ENCODE measurements at places on chromosomes 5 and 9.

- DNase-seq = no peak
Observed at GRCh38 chr9:130323051-130323745, 57.6 kb downstream of the HMCN2 start.

- no peak for DNase-seq
Observed at GRCh38 chr9:137233143-137233980, 2.7 kb downstream of the SLC34A3 start.

GRCh38 chr5:140346348-140347221, at the start of gene HBEGF:
HBEGF (minus strand) TSS chr5:140346603; CDS start chr5:140346328, 275 bp downstream.
- DNase-seq = peak; percentile 50

- DNase-seq = no peak
Observed at GRCh38 chr5:6321078-6321477, 57.3 kb downstream of the MED10 start.

- DNase-seq = no peak
Observed at GRCh38 chr5:152462021-152462721, 57.1 kb upstream of the NMUR2 start.

DNA sequence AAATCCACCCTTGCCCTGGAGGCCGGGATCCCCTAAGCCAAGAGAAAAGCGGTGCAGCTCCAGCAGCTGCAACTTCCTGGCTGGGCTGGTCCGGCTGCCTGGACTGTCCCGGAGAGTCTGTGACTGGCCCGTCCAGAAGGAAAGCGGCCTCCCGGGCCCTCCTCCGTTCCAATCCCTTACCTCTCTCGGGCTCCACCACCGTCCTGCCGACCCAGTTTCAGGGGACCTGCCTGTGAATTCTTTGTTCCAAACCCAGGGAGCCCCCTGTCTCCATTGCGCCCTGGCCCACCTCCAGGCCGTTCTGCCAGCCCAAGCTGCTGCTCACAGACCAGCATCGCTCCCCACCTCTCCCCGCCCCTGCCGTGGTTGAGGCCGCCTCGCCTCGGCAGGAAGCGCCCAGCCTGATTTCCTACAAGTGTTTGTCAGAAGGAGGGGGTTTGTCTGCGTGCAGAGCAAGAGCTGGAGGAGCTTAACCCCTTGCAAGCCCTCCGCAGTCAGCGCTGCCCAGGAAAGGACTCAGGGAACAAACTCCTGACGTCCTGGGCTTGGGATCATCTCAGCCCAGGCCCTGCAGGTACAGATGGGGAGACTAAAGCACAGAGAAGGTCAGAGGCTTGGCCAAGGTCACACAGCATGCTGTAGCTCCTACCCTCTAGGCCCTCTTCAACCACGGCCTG, at the start of gene AKNA:
TSS of gene AKNA (minus strand) at position 303 of the 677 bp plus-strand sequence. CDS start 6,649 bp downstream, outside the sequence.
- DNase-seq = peak; percentile 60

GRCh38 chr9:122125509-122126330, 32.6 kb upstream of the TTLL11 start:
- no peak for DNase-seq

GRCh38 chr5:135005076-135005475, 29.0 kb downstream of the PITX1 start:
- DNase-seq = no peak

- no peak for DNase-seq
Observed at GRCh38 chr5:89542736-89543135, 659.8 kb upstream of the MEF2C start.

DNA sequence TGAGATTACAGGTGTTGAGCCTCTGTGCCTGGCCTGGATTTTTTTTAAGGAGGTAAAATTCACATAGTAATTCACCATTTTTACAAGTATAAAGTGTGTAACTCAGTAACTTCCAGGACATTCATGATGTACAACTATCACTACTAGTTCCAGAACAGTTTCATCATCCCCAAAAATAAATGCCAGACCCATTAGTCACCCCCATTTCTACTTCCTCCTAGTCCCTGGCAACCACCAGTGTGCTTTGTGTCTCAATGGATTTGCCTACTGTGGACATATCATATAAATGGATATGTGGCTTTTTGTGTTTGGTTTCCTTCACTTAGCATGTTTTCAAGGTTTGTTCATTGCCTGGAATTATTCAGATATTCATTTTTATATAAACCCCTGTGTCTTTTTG, 72.5 kb upstream of the PANK3 start:
- DNase-seq = peak; percentile 92

GRCh38 chr5:78738693-78739300, 90.2 kb upstream of the LHFPL2 start:
- DNase-seq = no peak

DNA sequence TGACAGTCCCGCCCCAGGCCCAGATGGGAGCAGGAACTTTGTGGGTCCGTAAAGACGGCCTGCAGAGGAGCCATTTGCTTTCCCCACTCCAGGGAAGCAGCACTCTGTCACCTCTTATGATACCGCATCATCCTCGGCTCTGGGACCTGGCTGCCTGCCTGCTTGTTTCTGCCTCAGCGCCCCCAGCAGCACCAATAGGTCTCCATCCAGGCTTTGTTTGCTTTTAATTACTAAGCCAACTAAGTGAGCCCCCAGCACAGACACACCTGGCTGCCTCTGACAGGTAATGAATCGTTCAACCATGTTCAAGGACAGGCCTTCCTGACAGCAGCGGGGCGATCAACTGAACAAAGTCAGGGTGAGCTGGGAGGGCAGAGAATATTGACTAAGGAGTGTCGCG, 141.4 kb downstream of the C5orf15 start:
- DNase-seq = no peak

DNA sequence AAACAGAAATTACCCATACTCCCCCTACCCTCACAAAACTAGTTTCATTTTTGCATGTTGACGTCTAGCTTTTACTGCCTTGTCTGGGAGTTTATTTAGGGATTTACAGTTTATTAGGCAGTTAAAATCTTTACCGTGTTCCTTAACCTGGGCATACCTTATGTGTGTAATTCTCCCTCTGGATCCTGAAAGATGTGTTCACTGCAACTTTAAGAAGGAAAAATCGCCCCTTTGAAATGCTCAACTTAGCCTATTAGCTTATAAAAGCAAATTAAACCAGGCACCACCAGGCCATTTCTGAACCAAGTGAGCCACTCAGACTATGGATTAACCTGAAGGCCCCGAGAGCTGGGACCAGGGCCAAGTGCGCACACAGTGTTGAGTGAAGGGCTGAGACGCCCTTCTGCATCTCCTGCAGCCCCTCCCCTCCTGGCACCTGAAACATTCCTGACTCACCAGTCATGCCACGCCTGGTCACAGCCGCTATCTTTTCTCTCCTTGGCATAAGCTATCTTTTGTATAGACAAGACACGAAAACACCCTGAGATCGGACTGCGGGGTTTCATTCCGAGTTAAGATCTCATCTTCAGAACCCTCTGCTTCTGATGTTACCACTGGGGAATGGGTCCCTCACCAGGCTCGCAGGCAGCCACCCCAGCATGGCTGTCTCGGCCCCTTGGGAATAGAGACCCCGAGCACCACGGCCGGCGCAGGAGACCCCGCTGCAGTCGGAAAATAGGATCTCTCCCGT, 111.9 kb downstream of the ROR2 start:
- DNase-seq = peak; percentile 83

DNA sequence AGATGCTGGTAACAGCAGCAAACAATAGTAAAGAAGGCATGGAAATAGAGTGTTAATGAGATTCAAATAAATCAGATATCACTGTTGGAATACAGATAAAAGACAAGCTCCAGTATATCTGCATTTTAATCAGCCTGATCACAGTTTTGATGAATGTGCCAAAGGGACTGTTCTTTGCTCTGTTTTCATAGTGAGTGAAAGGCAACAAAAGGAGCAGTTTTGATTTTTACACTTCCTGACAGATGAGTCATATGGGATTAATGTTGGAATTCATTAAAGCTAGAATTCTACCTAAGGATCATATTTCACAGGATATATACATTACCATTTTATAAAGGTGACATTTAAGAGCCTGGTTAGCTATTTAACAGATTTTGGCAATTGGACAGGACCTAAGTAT, 743.3 kb upstream of the PTPRD start:
- no peak for DNase-seq

All from fibroblast of mammary gland (primary cell).